ENCODE measurements at places on chromosomes 1 and 21. TPM values are rescaled to one million over a fixed set of nuclear protein-coding genes. Genes with fewer than 3 reads are reported as not detected.

The OR2L13 gene
- total RNA-seq, result not detected

- DNase-seq, result no peak
Measured at GRCh38 chr21:35441868-35442582, 392.9 kb upstream of the RUNX1 start.

GRCh38 chr1:107954719-107955415 is 10.1 kb downstream of the VAV3 start:
- no peak for DNase-seq

The SYDE2 gene
- total RNA-seq, result 2.8 TPM

DNA sequence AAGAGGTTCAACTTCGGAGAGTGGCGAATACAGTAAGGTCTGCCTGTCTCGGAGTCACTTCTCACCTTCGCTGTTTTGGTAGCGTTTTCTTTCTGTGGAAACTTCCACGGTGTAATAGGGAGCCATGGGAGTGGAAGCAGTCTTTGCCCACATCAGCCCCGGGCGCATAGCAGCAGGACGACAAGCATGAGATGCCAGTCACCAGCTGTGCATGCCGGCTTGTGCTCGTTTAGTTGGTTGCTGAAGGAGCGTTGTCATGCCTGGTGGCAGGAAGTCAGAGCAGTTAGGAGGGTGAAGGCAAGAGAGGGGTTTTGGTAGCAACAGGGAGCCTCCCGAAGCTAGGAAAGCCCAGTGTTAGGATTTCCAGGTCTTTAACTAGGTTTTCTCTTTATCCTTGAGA is 58.8 kb downstream of the MRPS6 start:
- no peak for DNase-seq

DNA sequence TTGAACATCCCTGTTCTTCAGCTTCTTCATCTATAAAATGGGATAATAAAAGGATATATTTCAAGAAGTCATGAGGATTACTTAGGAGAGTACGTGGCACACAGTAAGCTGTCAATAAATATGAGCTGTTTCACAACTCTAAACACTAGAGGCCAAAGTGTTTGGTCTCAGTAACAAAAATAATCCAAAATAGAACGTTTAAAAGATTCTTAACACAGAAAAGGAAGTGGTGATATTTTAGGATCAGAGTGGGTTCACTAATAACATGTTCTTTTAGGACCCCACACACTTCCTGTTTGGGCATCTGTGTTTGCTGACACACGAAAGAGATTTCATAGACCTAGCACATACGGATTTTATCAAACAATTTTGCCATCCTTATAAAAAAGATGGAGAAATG is 32.9 kb downstream of the TNFSF18 start:
- DNase-seq, result no peak

The FAM177B gene
- total RNA-seq, result not detected

DNA sequence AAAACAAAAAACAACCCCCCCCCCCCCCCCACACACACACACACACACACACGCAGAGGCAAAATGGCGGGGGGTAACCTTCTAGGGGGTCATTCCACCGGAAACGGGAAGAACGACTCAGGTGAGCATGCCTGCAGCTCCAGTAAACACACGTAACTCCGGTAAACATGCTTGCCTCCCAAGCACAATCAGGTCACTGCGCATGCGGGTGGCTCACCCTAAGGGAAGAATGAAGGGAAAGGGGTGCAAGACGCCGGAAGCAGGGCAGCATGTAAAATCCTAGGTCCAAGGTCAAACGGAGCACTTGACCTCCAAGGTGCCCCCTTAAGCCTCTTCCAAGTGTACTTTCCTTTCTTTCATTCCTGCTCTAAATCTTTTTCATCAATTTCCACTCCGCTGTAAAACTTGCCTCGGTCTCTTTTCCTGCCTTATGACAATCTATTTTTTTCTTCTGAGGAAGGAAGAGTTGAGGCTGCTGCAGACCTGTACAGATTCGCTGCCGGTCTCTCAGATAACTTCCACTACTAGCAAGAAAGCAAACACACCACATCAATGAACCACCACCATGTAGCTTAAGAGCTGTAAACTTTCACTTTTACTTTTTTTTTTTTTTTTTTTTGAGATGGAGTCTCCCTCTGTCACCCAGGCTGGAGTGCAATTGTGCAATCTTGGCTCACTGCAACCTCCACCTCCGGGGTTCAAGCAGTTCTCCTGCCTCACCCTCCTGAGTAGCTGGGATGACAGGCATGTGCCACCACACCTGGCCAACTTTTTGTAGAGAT is 21.0 kb upstream of the CBR3 start:
- DNase-seq, result no peak

The LDLRAD1 gene
- total RNA-seq, result not detected

- DNase-seq, result no peak
Measured at GRCh38 chr1:167517535-167518330, 596 bp downstream of the CD247 start.

DNA sequence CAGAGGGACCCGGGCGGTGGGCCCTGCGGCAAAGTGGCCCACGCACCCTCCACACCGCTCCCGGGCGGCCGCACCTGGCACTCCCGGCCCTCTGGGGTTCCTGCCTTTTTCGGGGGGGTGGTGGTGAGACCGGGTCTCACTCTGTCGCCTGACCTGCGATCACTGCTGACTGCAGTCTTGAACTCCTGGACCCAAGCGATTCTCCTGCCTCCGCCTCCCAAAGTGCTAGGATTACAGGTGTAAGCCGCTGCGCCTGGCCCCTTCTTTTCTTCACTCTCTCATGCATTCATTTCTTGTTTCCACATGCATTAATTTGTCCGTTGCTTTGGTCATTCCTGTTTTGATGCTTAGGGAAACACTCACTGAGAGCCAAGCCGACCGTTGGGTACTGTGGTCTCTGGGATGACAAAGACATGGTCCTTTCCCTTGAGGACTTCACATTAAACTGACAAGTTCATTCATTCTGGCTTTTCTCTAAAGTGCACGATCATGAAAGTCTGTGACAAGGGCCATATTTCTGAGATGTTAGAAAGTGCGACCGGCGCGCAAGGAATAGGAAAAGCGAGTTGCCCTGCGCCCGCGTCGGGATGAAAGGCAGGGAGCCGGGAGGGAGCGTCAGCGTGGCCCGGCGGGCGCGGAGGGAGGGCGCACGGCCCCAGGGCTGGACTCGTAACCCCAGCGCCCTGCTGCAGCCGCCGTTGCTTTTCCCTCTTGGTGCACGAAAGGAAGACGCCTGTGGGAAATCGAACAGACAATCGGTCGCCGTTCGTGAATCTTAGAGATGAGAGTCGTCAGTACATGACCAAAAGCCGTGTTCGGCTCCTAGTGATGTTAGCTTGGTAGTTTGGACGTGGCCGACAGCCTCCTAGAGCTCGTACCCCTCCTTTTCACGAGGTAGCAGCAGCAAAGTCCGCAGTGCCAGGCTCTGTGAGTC is 1.0 kb upstream of the MCOLN2 start:
- no peak for DNase-seq

The GPR157 gene
- 28.5 TPM for total RNA-seq

- DNase-seq, result no peak
Measured at GRCh38 chr1:115771094-115771846, 2.8 kb upstream of the CASQ2 start.

DNA sequence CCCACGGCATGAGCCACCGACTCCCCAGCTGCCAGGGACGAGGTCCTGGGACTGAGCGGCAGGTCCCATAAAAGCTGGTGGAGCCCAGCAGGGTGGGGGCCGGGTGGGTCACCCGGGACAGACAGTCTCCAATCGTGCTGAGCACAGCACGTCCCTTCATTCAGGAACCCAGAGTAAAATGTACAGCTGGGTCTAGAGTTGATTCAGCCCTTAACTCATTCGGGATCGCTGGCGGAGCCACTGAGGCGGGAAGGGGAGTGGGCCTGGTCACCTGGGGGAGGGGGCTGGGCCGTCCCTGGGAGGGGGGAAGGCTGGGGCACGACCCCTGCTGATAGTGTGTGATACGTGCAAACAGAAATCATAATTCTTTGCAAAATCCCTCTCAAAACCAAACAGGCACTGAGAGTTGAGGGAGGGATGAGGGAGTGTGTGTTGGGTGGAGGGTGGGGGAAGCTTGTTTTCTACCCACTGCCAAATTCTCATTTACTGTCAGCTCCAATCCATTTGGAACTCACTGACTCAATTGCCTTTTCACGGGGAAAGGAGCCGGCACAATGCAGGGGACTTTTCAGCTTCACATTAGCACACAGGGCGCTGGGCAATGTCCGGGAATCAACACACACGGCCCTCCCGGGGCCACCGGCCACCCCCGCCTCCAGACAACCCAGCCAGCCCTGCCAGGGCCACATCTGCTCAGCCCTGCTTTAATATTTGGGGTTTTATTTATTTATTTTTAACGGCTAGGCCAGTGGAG is 13.8 kb downstream of the CASZ1 start:
- DNase-seq, result no peak

DNA sequence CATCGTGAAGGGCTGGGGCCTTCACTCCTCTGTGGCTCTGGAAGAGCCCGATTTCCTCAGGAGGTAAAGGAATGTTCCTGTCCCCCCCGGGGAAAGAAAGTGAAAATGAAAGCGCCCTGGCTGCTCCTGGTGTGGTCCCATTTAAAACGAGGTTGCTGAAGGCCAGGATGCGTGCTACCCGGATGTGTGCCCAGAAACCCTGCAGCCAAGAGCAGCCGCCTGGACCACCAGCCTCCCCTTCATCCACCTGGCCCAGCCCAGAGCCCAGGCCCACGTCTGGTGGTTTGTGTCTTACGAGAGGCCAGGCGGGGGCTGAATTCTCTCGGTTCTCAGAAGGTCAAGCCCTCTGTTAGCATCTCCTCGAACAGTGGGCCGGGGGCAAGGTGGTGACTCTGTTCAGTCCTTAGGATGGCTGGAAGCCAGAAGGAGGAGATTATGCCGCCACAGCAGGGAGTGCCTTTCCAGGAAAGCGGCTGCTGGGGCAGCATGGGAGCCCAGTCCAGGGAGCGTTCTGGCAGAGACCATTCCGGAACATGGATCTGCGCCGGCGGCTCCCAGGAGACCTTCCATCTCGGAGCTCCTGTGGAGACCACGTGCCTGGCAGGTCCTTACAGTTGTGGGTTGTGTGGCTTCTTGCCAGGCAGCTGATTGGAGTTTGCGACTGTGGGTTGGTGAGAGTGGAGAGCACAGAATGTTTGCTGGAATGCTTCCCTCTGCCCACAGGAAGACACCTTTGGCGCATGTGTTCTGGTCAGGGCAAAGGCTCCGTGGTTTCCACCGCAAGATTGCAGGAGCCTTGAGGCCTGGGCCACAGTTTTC is 1.4 kb downstream of the GUK1 start:
- DNase-seq, result no peak

DNA sequence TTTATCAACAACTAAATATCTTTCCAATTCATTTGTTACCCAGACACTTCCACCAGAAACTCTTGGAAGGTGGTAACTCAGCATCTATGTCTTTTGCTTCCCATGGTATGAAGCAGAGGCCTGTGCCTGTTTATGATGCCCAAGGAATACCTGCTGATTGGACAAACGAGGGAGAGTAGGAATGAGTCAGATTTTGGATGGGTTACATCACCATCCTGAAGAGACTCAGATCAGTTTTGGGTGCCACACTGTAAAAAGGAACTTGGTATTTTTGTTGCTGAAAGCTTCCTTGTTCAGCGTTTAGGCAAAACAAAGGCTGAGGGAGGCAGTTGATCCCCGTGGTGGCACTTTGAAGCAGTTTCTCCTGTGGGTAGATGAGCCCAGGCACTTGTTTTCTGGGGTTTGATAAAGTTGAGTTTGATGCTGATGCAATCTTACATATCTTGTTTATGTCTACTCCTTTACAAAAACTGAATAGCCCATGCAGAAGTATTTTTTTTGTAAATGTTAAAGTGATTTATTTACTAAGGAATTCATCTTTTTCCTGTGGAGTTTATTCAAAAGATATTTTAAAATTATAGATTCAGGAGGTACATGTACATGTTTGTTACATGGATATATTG is 26.7 kb upstream of the CYP4X1 start:
- no peak for DNase-seq

DNA sequence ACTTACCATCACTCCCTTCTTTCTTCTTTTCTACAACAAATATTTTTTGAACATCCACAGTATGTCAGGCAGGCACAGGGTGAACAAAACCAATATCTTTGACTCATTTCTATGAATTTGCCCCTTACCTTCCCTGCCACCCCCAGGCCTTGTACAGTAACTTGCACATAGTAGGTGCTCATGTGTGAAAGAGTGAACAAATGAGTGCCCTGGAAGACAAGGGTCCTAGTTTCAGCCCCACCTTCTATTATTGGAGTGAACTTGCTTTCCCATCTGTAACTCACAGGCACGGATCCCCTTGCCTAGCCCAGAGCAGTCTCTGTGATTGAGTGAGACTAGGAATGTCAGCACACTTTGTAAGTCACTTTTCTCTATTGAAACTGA is 12.8 kb downstream of the ZDHHC18 start:
- DNase-seq, result no peak

The PDC gene
- not detected for total RNA-seq

The MORC3 gene
- total RNA-seq, result 36.5 TPM

GRCh38 chr1:69498711-69499110 is 69.0 kb upstream of the LRRC7 start:
- DNase-seq, result no peak

- DNase-seq, result no peak
Measured at GRCh38 chr1:232667778-232668165, 37.8 kb upstream of the SIPA1L2 start.

- no peak for DNase-seq
Measured at GRCh38 chr1:77065693-77066342, 153.4 kb downstream of the PIGK start.

- DNase-seq, result no peak
Measured at GRCh38 chr1:167196166-167196565, 24.5 kb upstream of the POU2F1 start.

- no peak for DNase-seq
Measured at GRCh38 chr1:45354838-45355237, 14.6 kb upstream of the MUTYH start.

GRCh38 chr1:230430499-230430898 is 4.4 kb upstream of the PGBD5 start:
- DNase-seq, result no peak

- DNase-seq, result no peak
Measured at GRCh38 chr1:50992532-50993318, 22.7 kb downstream of the CDKN2C start.

DNA sequence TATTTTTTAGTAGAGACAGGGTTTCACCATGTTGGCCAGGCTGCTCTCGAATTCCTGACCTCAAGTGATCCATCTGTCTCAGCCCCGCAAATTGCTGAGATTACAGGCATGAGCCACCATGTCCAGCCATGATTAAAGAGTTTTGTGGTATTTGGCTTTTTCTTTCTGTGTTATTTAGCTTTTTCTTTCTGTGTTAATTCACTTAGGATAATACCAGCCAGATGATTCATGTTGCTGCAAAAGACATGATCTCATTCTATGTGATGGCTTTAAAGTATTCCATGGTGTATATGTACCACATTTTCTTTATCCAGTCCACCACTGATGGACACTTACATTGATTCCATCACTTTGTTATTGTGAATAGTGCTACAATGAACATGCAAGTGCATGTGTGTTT is 1135.2 kb downstream of the AMY1C start:
- no peak for DNase-seq

GRCh38 chr1:198186916-198187580 is 30.2 kb downstream of the NEK7 start:
- no peak for DNase-seq

GRCh38 chr1:190179817-190180216 is 297.8 kb downstream of the BRINP3 start:
- no peak for DNase-seq

The CD5L gene
- total RNA-seq, result not detected

The TMEM63A gene
- 27.1 TPM for total RNA-seq
